ENCODE measurements at places on chromosomes 1 and 21.

GRCh38 chr1:217881131-217881543 lies 250.0 kb downstream of the SPATA17 start:
- no peak for DNase-seq

GRCh38 chr1:243917177-243917862 lies 67.3 kb upstream of the AKT3 start:
- no peak for DNase-seq

DNA sequence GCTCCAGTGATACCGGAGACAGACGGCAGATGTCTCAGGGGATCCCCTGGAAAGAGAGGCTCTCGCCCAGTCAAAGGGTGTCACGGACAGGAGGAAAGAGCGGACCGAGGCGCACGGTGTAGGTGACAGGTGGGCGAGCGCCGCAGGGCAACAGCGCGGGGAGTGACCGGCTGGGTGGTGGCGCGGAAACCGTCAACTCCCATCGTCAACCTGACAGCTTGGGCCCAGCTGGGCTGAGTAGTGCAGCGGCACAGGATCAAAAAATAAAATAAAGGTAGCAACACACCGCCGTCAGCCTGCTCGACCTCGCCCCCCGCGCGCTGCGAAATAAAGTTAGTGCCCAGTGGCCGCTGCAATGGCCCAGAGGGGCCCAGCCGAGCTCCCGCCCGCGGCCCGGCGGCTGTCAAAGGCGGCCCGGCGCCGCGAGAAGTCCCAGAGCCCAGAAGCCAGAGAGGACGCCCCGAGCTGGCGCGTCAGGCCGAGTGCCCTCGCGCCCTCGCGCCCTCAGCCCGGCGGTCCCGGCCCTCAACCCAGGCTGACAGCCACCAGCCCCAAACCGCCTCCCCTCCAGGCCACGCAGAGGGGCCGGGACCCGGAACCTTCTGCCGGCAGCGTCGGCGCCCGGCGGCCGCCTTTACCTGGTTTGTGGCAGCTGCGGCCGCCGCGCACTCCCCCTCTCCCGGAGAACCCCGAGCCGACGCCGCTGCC lies at the start of gene LYST:
Gene LYST, minus strand, starts transcription at position 702 of the 708 bp plus-strand sequence. CDS start 36,489 bp downstream, outside the sequence.
- DNase-seq: no peak

DNA sequence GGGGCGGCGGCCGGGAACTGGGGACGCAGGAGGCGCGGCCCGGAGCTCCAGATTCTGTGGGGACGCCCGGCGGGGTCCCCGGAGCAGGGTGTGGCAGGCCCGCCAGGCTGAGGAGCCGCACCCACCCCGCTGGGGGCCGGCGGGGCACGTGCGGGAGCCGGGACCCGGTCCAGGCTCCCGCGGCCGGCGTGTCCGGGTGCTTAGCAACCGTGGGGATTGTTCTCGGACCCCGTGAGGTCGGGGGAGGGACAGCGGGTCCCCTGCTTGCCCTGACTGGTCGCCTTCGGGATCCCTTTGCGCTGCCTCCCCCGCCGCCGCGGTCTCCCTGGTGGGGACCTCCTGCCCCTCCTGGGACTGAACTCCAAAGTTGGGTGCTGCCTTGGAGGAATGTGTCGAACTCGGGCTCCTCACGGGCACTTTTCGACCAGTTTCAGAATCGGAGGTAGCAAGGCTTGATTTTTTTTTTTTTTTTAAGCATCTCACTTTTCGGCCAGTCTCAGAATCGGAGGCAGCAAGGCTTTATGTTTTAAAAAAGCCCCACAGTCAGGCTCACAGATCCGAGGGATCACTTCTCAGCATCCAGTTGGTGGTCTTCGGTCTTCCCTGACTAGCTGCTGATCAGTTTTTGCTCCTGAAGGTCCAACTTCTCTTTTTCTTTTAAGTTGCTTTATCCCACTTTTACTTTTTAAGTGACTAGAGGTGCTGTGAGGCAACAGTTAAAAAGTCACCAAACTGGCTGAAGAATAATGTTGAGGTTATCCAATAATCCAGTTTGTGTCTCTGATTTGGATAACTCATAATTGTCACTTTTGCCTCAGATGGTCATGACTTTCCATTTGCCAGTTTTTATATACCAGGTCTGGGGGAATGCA lies 648 bp downstream of the FAM76A start:
- DNase-seq: no peak

DNA sequence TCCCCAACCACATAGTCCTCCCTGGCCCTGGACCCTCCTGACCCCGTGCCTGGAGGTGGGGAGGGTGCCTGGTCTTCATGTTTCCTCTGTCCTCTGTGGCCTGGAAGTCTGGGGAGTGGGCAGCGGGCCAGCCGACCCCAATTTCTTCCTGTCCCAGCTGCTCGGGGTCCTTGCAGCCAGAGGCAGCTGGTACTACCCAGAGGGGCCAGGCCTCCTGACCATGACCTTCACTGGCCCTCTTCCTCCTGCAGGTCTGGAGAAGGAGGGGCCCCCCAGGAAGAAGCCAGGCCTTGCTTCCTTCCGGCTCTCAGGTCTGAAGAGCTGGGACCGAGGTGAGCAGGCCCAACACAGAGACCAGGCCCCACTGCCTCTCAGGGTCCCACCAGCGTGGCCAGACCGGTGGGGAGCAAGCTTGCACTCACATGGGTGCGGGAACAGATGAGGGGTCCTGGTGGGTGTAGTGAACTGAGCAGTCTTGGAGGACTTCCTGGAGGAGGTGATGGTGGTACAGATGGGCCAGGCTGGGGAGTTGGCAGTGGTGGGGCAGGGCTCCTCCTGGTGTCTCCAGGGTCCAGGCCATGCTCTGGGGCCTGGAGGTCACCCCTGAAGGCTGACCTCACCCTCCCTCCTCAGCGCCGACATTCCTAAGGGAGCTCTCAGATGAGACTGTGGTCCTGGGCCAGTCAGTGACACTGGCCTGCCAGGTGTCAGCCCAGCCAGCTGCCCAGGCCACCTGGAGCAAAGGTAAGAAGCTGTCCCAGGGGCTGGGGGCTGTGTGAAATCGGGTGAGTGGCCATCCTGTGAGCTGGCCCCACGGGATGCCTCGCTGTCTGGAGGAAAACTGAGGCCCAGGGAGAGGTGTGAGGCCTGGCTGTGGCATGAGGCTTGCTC lies 32.7 kb downstream of the TRIM11 start:
- no peak for DNase-seq

- DNase-seq: no peak
Measured at GRCh38 chr1:219405531-219406331, 207.2 kb downstream of the ZC3H11B start.

GRCh38 chr1:204733869-204734596 lies 48.5 kb upstream of the LRRN2 start:
- no peak for DNase-seq

DNA sequence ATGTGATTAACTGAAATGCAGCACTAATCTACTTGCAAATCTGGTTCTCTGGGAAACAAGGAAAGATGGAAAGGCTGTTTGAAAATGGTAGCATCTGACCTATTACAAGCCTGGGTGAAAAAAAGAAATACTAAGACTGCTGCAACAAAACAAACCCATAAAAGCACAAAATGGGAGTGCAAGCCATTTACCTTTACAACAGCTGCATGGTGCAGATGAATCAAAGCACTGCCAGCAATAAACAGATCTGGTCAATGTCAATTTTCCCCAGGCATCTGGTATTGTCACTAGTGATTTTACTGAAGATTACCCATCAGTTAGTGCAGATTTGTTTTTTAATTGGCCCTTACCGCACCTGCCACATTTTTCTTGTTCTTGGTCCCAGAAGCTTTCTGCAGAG lies 1341.7 kb downstream of the PLA2G4A start:
- DNase-seq: no peak

GRCh38 chr1:33516428-33516827 lies 44.0 kb downstream of the ZSCAN20 start:
- no peak for DNase-seq

GRCh38 chr21:46661211-46661625 lies 25.7 kb downstream of the PRMT2 start:
- no peak for DNase-seq

- no peak for DNase-seq
Measured at GRCh38 chr1:239025223-239025622, 361.1 kb upstream of the CHRM3 start.

DNA sequence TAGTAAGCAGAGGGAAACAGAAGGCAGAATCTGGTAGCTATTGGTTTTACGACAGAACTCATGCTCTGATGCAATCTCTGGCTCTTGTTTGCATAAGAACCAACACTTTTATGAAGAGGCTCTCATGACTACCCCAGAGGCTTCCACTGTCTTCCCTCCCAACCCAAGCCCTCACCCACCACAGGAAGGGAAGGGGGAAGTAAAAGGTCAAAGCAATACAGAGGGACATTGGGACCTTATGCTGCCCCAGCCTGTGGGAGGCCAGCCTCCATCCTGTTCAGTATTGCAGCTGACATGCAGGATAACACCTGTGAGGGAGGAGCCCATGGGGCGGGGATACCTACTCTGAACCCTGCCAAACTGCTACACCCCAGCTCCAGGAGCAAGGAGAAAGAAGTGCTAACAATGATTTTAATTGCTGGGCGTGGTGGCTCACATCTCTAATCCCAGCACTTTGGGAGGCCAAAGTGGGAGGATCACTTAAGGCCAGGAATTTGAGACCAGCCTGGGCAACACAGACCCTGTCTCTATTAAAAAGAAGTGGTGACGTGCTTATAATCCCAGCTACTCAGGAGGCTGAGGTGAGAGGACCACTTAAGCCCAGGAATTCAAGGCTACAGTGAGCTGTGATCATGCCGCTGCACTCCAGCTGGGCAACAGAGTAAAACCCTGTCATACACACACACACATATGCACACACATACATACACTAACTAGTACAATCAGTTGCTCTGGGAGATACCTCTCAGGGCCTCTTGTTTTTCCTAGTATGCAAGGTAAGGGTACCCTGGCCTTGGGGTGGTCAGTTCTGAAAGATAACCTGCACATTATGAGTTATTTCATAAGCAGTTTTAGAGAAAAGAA lies 9.5 kb downstream of the MR1 start:
- DNase-seq: no peak

DNA sequence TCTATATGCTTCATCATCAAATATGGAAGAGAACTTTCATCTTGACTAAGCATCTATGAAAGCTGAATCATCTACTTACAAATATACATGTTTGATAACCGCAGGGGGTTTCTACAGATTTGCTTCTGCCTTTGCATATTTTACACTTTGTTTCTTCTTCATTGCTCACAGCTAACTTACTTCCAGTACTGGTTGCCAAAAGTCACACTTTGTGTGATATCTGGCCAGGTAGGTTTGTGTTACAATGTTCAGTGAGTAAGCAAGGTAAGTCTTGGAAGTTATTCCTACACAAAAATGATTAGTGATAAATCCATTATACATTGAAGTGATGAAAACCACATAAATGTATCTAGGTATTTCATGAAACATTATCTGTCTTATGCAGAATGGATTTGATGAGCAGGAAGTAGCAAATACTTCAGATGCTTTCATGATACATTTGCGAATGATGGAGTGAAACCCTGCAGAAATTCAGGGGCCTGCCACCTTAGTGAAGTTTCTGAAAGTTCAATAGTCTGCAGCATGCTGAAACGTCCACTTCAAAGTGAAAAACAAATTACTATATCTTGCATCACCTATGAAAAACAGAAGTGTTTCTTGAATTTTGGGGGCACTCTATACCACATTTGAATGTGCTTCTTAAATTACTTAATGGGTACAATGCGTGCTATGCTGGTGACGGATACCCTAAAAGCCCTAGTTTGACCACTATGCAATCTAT lies 187.3 kb downstream of the ATP6V1G3 start:
- no peak for DNase-seq

DNA sequence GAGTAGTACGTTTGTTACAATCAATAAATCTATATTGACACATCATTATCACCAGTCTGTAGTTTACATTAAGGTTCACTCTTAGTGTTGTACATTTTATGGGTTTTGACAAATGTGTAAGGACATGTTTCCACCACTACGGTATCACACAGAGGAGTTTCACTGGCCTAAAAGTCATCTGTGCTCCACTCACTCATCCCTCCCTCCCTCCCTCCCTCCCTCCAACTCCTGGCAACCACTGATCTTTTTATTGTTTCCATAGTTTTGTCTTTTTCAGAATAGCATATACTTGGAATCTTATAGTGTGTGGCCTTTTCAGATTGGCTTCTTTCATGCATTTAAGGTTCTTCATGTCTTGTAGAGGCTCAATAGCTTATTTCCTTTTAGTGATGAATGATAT lies 44.1 kb upstream of the RHOU start:
- no peak for DNase-seq

DNA sequence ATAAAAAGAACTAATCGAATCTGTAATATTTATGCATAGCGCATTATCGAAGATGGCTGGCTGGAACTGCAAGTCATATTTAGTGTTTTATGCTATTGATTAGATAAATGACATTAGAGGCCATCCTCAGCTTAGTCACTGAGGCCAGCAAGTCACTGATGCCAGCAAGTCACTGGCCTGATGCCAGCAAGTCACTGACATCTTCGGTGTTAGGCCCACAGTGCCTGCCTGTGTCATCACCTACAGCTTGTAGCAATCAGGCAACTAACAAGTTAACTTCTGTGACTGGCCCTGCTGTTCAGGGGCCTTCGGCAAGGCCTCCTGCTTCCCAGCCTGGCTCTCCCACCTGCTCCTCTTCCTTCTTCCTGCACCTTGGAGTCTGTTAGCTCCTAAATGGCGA lies 65.6 kb upstream of the SCCPDH start:
- no peak for DNase-seq

GRCh38 chr1:152654110-152654509 lies 9.1 kb upstream of the LCE2D start:
- no peak for DNase-seq

- DNase-seq: no peak
Measured at GRCh38 chr1:83761167-83762038, 237.5 kb downstream of the TTLL7 start.

DNA sequence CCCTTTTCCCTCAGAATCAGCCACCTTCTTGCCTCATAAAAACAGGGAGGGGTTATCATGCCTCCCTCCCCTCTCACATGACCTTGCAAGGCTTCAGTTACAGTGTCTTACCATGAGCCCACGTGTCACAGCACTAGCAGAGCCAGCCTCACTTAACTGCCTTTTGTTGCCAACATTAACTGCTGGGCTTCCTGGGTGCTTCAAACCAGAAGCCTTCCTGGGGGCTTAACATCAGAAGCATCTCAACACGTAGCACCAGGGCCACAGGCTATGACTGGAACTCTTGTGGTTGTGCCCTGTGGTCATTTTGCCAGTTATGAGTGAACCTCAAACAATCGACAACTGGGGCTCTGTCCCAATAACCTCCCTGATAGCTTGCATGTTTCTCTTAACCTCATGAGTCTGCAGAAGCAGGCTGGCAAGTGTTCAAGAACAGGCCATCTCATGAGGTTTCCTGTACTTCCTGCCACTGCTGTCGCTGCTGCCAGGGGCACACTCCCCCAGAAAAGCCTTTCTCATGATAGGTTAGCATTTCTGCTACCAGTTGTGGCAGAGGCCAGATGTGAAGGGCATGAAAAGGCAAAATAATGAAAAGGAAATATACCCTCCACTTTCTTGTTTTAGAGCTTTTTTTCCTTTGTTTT lies 132.2 kb downstream of the GLUL start:
- no peak for DNase-seq

- DNase-seq: no peak
Measured at GRCh38 chr1:207659545-207660153, 14.7 kb downstream of the CR1L start.

DNA sequence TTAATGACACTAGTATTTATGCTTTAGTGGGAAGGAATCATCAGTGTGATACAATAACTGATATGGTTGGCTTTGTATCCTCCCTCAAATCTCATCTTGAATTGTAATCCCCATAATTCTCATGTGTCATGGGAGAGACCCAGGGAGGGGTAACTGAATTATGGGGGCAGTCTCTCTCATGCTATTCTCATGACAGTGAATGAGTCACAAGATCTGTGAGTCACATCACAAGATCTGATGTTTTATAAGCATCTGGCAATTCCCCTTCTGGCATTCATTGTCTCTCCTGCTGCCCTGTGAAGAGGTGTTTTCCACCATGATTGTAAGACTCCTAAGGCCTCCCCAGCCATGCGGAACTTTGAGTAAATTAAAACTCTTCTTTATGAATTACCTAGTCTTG lies 1760.3 kb downstream of the NCAM2 start:
- DNase-seq: no peak
